Common myeloid progenitor, CD34-positive (primary cell): ENCODE measurements at places on chromosomes 12 and 14.

DNA sequence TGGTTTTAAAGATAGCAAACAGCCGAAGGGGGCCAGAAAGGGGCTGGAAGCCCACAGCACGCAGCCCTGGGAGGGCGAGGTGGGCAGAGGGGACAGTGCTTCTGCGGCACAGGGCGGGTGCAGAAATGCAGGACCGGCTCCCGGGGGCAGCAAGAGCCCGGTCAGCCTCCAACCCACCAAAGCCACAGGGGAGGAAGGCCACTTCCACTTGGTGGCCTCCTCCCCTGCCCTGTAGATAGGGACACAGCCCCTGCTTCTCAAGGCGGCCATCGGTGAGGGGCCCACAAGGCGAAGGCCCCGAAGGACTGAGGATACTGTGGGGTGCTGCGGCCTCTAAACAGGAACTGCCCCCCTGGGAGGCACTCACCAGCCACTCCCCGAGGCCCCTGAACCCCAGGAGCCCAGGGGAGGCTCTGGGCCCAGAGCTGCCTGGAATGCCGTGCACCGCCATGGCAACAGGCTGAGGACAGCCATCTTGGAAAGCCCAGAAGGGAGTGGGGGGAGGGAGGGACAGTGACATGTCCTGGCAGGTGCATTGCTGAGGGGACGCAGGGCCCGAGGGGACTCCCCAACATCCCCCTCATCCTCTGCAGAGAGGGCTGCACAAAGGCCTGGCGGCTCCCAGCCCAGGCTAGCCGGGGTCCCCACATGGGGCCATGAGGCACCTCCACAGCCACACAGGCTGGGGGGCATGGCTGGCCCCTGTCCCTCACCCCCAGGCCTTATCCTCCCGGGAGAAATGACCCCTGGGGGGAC, 114.7 kb downstream of the NCOR2 start:
- no peaks in the 10 kb centered on the region for H3K27me3 ChIP-seq
- DNase-seq, result no peak
- H3K4me3 ChIP-seq, result no peak overlapping the region

GRCh38 chr12:18652596-18652995, 85.2 kb downstream of the PLCZ1 start:
- H3K27ac ChIP-seq, result no peak overlapping the region
- no peaks in the 10 kb centered on the region for H3K36me3 ChIP-seq
- no peak overlapping the region for H3K4me3 ChIP-seq
- no peak for DNase-seq
- no peaks in the 10 kb centered on the region for H3K27me3 ChIP-seq

GRCh38 chr12:52913431-52913821, 8.6 kb upstream of the KRT8 start:
- no peak overlapping the region for H3K4me3 ChIP-seq
- DNase-seq, result no peak
- H3K36me3 ChIP-seq, result no peaks in the 10 kb centered on the region

- H3K4me1 ChIP-seq, result peaks cover 11% of the 10 kb centered on the region
- peaks cover 4% of the 10 kb centered on the region for H3K27me3 ChIP-seq
- DNase-seq, result no peak
- H3K4me3 ChIP-seq, result no peak overlapping the region
- no peaks in the 10 kb centered on the region for H3K36me3 ChIP-seq
Observed at GRCh38 chr14:102551995-102552705, 40.3 kb upstream of the RCOR1 start.

- no peaks in the 10 kb centered on the region for H3K36me3 ChIP-seq
- no peak overlapping the region for H3K27ac ChIP-seq
- H3K4me3 ChIP-seq, result no peak overlapping the region
- H3K27me3 ChIP-seq, result no peaks in the 10 kb centered on the region
- H3K4me1 ChIP-seq, result peaks cover 2% of the 10 kb centered on the region
Observed at GRCh38 chr12:650983-651382, 12.3 kb downstream of the NINJ2 start.

DNA sequence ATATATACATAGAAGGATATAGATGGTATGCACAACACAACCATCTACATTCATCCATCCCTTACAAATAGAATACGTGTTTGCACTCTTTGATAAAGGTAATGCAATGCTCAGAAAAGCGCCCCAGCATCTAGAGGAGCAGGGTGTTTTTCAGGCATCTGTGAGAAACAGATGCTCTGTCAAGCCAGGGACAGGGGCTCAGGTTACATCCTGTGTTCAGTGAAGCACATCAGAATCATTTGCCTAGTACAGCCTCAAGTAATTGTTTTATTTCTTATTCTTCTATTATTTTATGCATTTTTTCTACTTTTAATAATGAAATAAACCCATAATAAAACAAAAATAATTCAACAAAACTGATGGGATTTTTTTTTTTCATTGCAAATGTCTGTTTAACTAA, 50.5 kb upstream of the HIF1A start:
- H3K4me1 ChIP-seq, result no peaks in the 10 kb centered on the region
- H3K27ac ChIP-seq, result no peak overlapping the region
- no peaks in the 10 kb centered on the region for H3K36me3 ChIP-seq
- no peak overlapping the region for H3K4me3 ChIP-seq
